ENCODE measurements at places on chromosomes 7 and 10.

DNA sequence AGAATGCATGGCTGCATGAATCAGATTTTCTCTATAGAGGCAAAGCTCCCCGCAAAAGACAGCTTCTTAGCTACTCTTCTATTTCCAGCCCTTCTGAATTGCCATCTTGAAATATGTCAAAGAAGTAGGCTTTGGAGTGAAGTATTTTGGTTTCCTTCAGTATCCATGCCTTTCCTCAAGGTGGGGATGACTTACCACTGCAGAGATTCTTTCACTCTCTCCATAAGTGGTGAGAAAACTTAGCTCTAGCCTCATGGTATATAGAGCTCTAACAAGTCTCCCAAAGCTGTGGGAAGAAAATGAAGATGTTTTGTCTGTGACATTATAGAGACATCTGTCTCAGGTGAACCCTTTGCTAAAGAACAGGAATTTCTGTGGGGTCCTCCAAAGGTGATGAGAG, 89.6 kb upstream of the ITGB1 start:
- DNase-seq, result no peak

DNA sequence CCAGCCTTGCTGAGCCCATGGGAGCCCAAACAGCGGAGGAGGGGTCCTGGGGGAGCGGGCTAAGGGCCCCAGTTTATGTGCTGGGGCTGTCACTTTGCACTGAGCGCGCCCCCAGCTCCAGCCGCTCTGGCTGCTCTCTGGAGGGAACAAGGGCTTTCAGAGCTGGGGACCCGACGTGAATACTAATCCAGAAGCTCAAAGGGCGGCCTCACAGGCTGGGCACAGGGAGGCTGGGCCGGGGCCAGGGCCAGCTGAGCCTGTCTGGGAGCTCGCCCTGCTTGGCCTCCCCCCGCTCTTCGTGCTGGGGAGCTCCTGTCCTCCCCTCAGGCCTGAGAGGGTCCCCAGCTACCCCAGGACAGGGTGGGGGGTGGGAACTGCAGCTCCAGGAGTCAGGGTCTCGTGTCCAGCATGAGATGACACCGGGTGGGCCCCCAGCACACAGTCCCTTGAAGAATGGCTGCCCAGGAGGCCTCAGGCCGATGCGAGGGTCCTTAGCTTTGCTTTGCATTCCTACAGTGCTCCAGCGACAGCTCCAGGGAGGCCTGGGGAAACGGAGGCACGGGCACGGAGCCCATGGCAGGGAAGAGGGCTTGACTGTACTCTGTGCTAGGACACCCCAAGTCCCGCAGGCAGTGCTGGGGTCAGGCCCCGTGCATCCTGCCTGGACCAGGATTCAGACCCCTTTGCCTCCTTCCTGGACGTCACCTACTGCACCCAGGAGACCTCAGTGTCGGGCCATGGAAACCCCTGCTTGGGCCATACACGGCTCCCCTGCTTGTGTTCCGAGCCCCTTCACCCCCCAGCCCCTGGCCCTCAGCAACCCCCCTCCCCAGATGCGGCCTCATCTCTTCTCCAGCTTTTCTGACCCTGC, 5.8 kb upstream of the AMZ1 start:
- DNase-seq, result no peak

DNA sequence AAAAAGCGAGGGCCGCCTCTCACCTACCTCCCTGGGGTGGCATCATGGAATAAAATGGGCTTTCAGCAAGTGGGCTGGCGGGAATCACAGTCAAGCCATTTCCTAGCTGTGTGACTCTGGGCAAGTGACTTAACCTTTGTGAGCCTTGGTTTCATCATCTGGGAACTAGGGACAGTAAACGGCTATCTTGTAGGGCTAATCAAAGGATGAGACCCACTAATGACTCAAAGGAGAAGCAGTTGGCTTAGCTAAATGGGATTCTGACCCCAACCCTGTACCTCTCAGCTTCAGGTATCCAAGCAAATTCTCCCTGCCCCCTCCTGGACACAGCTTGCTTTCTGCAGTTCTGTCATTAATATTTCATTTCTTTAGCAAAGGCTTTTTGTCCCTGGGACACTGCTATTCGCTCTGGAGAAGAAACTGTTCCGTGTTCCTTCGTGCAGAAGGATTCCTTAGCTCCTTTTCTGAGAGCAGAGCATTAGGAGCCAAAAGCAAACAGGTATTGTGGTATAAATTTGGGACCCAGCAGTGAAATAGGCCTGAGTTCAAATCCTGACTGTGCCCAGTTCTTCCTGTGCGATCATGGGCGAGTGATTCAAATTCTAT, 25.9 kb downstream of the TRIM8 start:
- no peak for DNase-seq

- peak; percentile 73 for DNase-seq
Measured at GRCh38 chr10:33005322-33006301, 47.6 kb upstream of the ITGB1 start.

- no peak for DNase-seq
Measured at GRCh38 chr7:84837405-84837804, 349.5 kb downstream of the SEMA3D start.

DNA sequence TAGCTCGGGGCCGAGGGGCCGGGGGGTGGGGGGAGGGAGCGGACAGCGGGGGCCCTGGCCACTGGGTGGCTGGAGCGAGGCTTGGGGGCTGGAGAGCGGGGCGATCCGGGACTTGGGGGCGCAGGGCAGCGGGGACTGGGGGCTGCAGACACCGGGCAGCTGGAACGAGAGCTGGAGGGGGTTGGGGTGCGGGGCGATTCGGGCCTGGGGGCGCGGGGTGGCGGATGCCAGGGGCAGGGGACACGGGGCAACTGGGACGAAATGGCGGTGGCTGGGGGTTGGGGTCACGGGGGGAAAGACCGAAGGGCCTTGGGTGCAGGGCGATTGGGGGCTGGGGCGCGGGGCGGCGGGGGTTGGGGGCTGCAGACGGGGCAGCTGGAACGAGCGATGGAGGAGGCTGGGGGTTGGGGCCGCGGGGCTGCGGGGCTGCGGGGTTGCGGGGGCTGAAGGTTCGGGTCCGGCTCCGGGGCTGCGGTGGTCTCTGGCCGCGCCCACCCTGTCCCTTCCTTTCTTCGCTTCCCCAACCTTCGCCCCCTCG, 590 bp downstream of the COL26A1 start:
- DNase-seq, result no peak
